ENCODE measurements at places on chromosomes 12 and 14. TPM values are rescaled to one million over a fixed set of nuclear protein-coding genes. Genes with fewer than 3 reads are reported as not detected.

DNA sequence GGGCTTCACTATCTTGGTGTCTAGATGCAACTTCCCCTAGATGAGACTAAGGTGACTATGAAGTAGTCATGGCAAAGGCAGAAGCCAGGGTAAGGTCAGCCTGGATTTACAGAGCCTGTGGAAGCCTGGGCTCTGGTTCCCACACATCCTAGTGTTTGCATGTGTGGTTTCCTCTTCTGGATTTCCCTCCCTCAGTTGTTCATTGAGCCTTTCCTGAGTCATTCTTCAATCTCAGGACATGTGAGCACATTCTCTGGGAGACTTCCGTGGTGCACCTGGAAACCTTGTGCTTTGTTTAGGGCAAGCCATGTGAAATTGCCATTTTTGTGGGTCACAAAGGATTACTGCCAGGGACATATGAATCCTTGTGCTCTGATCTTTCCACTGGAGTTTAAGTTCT is 236.6 kb downstream of the C12orf75 start:
- H3K4me1 ChIP-seq = no peaks in the 10 kb centered on the region
- no peaks in the 10 kb centered on the region for H3K36me3 ChIP-seq
- DNase-seq = no peak
- no peak overlapping the region for H3K4me3 ChIP-seq
- H3K27ac ChIP-seq = no peak overlapping the region

DNA sequence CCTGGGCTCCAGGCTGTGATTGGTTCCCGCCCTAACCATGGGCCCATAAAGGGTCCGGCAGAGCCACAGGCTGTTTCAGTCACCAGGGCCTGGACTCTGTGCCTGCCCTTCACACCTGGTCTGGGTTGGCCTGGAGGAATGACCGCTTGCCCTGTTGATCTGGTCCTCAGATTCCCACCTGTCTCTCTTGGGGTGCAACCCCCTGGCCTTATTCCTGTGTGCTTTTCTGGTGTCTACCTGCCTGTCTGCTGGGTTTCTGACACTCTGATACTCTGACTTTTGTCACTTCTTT is 2.9 kb upstream of the KRT83 start:
- peaks cover 24% of the 10 kb centered on the region for H3K27me3 ChIP-seq
- no peak for DNase-seq
- H3K36me3 ChIP-seq = no peaks in the 10 kb centered on the region

GRCh38 chr12:102050660-102051430 is 10.9 kb downstream of the WASHC3 start:
- H3K27me3 ChIP-seq = no peaks in the 10 kb centered on the region
- H3K4me3 ChIP-seq = no peak overlapping the region
- no peak for DNase-seq
- H3K4me1 ChIP-seq = peaks cover 18% of the 10 kb centered on the region
- no peak overlapping the region for H3K27ac ChIP-seq
- peaks cover 24% of the 10 kb centered on the region for H3K36me3 ChIP-seq

- no peaks in the 10 kb centered on the region for H3K36me3 ChIP-seq
- no peak overlapping the region for H3K4me3 ChIP-seq
- no peaks in the 10 kb centered on the region for H3K4me1 ChIP-seq
- H3K27ac ChIP-seq = no peak overlapping the region
These were observed 2.3 kb upstream of the PTPRB start for GRCh38 chr12:70639535-70639934.

DNA sequence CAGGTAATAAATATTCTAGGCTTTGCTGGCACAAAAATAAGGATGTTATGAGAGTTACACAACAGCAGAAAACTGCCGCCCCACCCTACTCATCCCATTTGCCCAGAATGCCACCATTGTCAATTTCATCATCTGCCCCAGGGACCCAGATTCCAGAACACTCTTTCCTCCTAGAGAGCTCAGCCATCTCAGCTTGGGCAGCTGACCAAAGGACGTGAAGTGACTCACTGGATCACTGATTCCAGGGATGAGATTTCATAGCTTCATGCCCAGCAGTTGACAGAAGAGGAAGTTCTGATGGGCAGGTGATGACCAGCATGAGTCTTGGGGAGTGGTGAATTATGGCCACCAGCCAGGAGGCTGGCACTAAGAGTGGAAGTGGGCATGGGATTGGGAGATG is 450.3 kb downstream of the RMST start:
- H3K4me1 ChIP-seq = no peaks in the 10 kb centered on the region
- H3K4me3 ChIP-seq = no peak overlapping the region
- H3K27ac ChIP-seq = no peak overlapping the region
- H3K36me3 ChIP-seq = no peaks in the 10 kb centered on the region
- no peak for DNase-seq

GRCh38 chr12:24943947-24944600 is 4.8 kb downstream of the BCAT1 start:
- H3K4me1 ChIP-seq = peaks cover 33% of the 10 kb centered on the region
- H3K27me3 ChIP-seq = peaks cover 30% of the 10 kb centered on the region
- DNase-seq = no peak
- H3K36me3 ChIP-seq = peaks cover 48% of the 10 kb centered on the region

SOX5 gene
- total RNA-seq = not detected

RHNO1 gene
- total RNA-seq = 65.7 TPM

DNA sequence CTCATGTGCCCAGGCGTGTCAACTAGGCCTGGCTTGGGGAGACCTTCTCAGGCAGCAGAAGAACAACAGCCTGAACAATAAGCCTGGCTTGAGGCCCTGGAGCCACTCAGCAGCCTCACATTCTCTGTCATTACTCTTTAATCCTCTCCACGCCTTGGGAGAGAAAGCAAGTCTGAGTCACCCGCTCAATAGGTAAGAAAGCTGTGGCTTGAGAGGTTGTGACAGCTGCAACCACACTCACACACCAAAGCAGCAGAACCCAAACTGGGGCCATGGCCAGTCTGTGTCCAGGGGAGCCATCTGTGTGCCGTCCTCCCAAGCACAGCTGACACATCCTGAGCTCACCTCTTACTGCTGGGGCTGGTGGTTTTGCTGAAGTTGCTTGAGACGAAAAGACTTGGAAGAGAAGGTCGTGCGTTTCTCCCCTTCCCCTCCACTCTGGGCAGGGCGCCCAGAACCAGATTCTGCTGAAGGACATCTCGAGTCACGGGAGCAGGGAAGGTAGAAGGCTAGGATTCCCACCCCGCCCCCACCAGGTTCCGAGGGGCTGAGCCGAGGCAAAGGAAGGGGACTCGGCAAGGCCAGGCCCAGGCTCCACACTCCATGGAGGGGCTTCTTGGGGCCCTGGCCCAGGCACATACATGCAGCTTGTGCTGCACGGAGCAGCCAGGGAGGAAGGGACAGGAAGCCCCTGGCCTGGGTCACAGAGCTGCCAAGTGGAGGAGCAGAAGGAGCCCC is 5.5 kb downstream of the TMEM63C start:
- DNase-seq = no peak
- H3K27me3 ChIP-seq = peaks cover 36% of the 10 kb centered on the region
- no peak overlapping the region for H3K4me3 ChIP-seq

DNA sequence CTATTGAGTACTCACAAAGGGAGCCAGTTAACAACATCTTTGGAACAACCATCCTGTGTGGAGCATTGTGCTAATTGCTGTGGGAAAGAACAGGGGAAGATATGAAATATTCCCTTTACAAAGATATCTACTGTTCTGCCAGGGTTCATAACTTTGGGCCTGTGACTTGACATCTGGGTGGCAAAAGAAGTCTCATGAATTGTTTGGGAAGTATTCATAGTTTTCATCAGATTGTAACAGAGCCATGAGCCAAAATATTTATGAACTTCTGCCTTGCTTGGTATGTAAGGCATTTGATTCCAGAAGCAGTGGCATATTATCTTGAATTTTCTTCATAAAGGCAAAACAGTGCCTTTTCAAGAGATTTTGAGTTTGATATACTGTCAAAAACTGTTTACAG is 816.2 kb downstream of the DIO2 start:
- H3K4me3 ChIP-seq = no peak overlapping the region
- no peak for DNase-seq
- no peaks in the 10 kb centered on the region for H3K27me3 ChIP-seq
- no peaks in the 10 kb centered on the region for H3K4me1 ChIP-seq

GRCh38 chr14:89811954-89812575 is 142.5 kb downstream of the EFCAB11 start:
- H3K4me1 ChIP-seq = no peaks in the 10 kb centered on the region
- no peaks in the 10 kb centered on the region for H3K36me3 ChIP-seq

GRCh38 chr14:99752486-99753121 is 40.6 kb upstream of the EML1 start:
- DNase-seq = no peak
- H3K27ac ChIP-seq = no peak overlapping the region
- H3K4me1 ChIP-seq = peaks cover 9% of the 10 kb centered on the region

- H3K27ac ChIP-seq = no peak overlapping the region
- H3K4me1 ChIP-seq = peaks cover 1% of the 10 kb centered on the region
- H3K36me3 ChIP-seq = peaks cover 3% of the 10 kb centered on the region
- DNase-seq = no peak
- H3K27me3 ChIP-seq = no peaks in the 10 kb centered on the region
- H3K4me3 ChIP-seq = no peak overlapping the region
These were observed 80.1 kb upstream of the IFNG-AS1 start for GRCh38 chr12:67909091-67909531.

- H3K36me3 ChIP-seq = no peaks in the 10 kb centered on the region
- no peak overlapping the region for H3K4me3 ChIP-seq
- no peak overlapping the region for H3K27ac ChIP-seq
- no peak for DNase-seq
These were observed 78.4 kb downstream of the NRXN3 start for GRCh38 chr14:78248501-78249090.

TDRD9 gene
- 0.54 TPM for total RNA-seq

DNA sequence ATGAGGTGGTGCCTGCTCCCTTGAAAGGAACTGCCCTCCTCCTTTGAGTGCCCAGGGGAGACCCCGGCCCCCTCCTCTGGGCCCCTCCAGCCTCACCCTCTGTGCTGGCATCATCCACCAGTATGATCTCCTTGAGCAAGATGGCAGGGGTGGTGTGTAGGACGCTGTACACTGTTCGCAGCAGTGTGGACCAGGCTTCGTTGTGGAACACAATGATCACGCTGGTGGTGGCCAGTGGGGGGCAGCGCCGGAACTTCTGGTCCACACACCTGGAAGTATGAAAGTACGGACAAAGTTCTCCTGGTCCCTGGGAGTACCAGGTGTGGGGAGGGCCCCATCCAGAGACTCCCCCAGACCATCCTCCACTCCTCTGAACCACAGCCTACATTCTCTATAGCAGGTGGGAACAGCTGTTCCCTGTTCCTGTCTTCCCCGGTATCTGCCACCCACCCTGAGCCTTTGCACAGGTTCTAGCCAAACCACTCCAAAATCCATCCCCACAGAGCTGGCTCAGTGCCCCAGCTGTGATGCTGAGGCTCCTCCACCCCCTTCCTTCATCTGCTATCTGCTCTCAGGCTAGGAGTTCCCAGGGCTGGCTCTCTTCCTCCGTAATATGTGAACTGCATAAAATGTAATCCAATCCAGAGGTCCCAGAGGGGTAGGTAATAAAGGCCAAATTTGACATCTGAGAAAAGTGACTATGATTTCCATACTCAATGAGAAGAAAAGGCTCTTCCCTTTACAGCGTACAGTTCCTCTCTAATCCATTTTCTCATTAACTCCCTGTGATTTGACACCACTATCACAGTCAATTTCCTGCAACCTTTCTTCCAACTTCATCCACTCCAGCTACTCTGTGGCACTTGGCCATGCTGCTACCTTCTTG is 13.9 kb downstream of the GALNT6 start:
- H3K27me3 ChIP-seq = no peaks in the 10 kb centered on the region
- DNase-seq = no peak
- H3K4me3 ChIP-seq = no peak overlapping the region
- H3K27ac ChIP-seq = no peak overlapping the region
- peaks cover 20% of the 10 kb centered on the region for H3K4me1 ChIP-seq

LBHD2 gene
- total RNA-seq = not detected

- no peak overlapping the region for H3K4me3 ChIP-seq
- peaks cover 5% of the 10 kb centered on the region for H3K4me1 ChIP-seq
- H3K27me3 ChIP-seq = peaks cover 58% of the 10 kb centered on the region
These were observed 1.4 kb downstream of the MEG3 start for GRCh38 chr14:100827101-100828021.

CCDC60 gene
- not detected for total RNA-seq

DNA sequence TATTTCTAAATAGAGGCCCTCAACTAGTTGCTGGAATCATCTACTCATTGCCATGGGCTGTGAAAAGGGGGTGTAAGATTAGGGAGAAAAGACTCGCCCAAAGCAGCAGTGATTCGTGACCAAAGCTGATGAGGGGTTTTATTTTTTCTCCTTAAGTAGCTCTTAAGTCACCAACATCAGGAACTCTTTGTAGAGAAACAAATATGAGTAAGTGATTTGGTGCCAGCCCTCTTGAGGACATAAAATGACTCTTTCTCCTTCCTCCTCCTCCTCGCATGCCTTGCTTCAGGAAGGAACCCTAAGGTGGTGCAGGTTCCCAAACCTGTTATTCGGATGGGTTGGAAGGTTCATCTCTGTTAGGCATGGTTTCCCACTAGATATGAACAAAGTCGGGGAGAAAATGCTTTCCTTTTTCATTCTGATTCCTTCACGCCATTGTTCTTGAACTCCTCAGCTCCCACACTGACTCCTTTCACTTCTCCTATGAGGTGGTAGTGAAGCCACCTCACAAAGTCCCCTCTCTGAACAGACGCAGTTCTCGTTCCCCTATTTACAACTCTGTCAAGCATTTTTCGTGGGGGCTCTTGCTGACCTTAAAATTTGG is 113.4 kb downstream of the ETV6 start:
- peaks cover 29% of the 10 kb centered on the region for H3K36me3 ChIP-seq
- no peaks in the 10 kb centered on the region for H3K27me3 ChIP-seq
- H3K4me3 ChIP-seq = no peak overlapping the region
- peak overlapping the region; percentile 75 for H3K27ac ChIP-seq
- H3K4me1 ChIP-seq = peaks cover 73% of the 10 kb centered on the region
- DNase-seq = no peak

PGF gene
- total RNA-seq = not detected

DNA sequence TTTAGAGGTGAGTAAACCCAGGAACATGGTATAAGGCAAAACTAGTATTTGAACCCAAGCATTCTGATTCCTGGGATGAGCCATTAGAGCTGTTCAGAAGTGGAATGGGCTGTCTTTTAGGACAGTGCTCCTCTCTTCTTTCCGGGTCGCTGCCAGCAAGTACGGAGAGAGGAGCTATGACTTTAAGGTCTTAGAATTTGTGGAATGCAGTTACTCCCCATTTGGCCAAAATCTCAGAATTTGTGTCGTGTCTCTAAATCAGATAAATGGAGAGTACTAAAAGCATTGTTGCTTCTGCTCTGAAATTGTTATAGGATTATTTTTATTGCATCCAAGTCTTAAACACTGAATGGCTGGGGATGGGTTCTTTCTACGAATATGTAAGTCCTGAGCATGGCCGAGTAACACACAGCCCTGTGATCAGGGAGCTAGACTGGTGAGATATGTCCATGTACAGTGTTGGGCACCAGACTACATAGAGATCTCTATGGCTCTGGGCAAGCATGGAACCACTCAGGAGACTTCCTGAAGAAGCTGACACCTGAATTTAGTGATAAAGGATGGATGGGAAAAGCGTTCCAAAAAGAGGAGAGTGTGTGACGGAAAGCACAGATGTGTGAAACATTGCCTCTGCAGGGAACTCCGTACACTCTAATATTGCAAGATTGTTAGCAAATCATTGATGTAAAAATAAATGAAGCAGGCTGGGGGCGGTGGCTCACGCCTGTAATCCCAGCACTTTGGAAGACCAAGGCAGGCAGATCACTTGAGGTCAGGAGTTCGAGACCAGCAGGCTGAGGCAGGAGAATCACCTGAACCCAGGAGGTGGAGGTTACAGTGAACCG is 184.7 kb downstream of the SRGAP1 start:
- no peak overlapping the region for H3K4me3 ChIP-seq
- H3K36me3 ChIP-seq = no peaks in the 10 kb centered on the region
- no peak overlapping the region for H3K27ac ChIP-seq
- H3K27me3 ChIP-seq = peaks cover 3% of the 10 kb centered on the region
- DNase-seq = no peak
- peaks cover 2% of the 10 kb centered on the region for H3K4me1 ChIP-seq

- no peaks in the 10 kb centered on the region for H3K4me1 ChIP-seq
- DNase-seq = no peak
- H3K27ac ChIP-seq = no peak overlapping the region
- H3K4me3 ChIP-seq = no peak overlapping the region
These were observed 245.6 kb upstream of the RGS6 start for GRCh38 chr14:71686677-71687076.

Data from activated naive CD8-positive, alpha-beta T cell treated with anti-CD3 and anti-CD28 coated beads for 36 hours (primary cell).